Epithelial cell of proximal tubule (primary cell): ENCODE measurements at places on chromosomes 7 and 10.

DNA sequence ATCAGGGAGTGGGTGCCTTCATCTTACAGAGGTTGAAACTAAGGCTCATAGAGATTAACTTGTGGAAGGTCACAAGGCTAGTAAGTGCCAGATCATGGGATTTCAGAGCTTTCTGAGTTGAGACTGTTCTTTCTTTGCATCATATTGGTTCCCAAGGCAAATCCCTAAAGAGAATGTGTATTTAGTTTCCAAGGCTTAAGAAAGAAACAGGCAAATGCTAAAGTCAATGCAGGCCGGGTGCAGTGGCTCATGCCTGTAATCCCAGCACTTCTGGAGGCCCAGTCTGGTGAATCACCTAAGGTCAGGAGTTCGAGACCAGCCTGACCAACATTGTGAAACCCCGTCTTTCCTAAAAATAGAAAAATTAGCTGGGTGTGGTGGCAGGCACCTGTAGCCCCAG lies 19.8 kb downstream of the CDK1 start:
- no peak for DNase-seq

- DNase-seq: no peak
These were observed 34.2 kb upstream of the ZNF716 start for GRCh38 chr7:57415730-57416129.

DNA sequence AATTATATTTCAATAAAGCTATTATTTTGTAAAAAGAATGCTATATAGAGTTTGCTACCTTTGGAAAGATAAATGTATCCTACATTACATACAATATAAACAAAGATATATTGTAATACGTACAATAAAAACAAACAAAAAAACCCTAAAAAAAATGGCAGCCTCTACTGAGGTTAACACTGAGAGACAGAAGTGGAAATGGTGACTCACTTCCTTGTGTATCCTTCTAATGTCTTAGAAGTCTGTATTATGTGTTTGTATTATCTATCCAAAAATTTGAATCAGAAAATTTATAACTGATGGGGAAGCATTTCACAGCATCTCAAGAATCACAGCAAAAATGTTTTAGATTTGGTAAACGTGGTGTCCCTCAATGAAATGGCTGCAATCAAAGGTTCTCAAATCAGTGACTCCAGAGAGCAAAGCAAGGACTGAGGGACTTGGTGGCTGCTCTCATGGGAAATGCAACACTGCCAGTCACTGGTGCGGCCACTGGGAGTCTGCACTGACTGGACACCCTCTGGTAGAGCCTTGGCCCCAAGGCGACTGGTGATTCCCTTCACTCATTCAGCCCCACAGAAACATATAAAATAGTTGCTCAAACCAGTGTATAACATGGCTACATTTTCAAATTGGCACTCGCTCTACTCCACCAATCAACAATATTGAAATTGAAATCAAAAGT lies 53.8 kb downstream of the PANK1 start:
- DNase-seq: peak; percentile 7

- DNase-seq: no peak
These were observed 100.9 kb upstream of the CHST15 start for GRCh38 chr10:124194199-124194824.

- no peak for DNase-seq
These were observed 4.0 kb upstream of the LEP start for GRCh38 chr7:128236924-128237586.

- no peak for DNase-seq
These were observed 6.8 kb downstream of the MYO1G start for GRCh38 chr7:44971902-44972441.

DNA sequence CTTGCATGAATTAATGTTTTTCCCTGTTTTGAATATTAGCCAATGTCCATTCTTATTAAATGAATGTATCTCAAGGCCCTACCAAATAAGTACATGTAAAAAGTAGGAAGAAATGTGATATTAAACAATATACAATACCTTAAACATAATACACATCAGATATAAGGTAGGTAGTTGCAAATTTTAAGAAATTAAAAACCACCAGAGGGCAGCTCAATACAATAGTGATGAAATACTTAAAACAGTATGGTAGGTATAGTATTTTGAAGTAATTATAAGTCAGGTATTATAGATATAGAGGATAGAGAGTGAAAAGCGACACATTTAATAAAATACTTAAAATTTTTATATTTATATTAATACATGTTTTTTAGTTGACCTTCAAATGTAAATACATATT lies 43.6 kb upstream of the CDK14 start:
- DNase-seq: no peak

DNA sequence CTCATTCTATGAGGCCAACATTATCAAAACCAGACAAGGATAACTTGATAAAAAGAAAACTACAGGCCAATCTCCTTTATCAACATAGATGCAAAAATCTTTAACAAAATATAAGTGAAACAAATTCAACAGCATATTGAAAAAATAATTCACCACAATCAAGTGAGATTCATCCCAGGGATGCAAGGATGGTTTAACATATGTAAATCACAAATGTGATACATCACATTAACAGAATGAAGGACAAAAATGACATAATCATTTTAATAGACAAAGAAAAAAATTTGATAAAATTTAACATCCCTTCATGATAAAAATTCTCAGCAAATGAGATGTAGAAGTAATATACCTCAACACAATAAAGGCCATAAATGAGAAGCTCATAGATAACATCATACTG lies 53.8 kb downstream of the TCAF1 start:
- no peak for DNase-seq

- DNase-seq: no peak
These were observed 10.3 kb downstream of the SEC31B start for GRCh38 chr10:100509241-100509840.

DNA sequence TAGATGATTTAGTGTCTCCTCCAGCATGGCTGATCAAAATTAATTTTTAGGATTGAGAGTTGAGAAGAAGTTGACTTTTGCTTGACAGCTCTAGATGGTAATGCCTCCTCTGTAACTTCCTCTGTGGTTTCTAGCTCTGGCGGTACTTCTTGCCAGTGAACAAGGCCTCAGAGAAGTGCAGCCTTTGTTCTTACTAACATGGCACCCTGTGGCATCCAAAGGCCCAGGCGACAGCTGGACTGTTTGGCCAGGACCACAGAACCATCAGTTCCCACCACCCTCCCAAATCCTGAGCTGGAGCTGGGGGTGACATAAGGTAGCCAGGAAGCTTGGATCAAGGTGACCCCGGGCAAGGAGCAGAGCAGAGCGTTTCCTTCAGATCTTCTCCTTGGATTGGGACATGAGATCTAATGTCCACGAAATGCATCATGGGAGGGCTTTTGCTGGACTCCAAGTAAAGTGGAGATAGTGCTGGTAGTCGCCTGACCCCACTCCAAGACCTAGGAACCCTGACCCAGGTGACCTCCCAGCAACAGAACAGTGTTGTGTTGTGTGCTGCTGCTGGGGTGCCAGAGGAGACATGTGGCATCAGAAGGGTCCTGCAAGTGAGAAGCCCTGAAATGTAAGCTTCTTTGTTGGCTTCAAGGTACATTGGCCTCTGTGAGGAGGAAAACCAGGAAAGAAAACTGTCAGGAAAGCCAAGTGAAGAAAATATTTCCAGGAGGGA lies 41.8 kb downstream of the APBB1IP start:
- no peak for DNase-seq

- no peak for DNase-seq
These were observed 34.7 kb downstream of the RBM17 start for GRCh38 chr10:6123532-6123931.

DNA sequence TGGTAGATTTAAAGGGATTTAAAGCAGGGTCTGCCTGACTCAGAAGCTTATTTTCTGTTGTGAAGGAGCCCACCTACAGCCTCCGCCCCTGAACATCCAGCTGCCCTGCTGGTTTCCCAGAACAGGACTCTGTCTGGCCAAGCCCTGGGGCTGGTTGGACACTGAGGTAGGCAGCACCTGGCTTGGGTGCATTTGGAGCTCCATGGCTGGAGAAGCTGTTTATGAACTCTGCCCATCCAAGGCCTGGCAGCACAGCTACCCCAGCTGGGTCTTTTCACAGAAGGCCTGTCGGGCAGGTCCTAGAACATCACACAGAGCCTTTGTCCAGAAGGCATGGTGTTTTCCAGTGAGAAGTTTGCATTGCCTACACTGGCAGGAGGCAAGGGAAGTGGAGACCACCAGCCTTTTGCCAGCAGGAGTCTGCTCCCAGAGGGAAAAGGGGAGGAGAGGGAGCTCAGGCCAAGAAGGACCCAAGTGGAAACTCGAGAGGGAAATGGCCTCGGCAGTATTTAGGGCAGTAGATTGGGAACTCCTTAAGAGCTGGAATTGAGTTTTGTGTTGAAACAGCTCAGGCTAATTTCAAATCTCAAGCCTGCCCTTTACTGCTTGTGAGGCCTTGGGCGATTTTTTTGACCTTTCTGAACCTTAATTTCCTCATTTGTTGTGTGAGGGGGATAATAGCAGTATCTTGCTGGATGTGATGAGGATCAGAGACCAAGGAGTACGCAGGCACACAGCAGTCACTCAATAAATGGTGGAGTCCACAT lies 12.3 kb upstream of the PDCD4 start:
- DNase-seq: no peak

GRCh38 chr10:79024296-79024695 lies 44.5 kb upstream of the ZMIZ1 start:
- no peak for DNase-seq

GRCh38 chr10:43785252-43785651 lies 136.6 kb upstream of the ZNF32 start:
- no peak for DNase-seq

GRCh38 chr10:34762156-34762555 lies 52.9 kb downstream of the PARD3 start:
- no peak for DNase-seq

GRCh38 chr10:8591640-8592039 lies 537.2 kb downstream of the GATA3 start:
- no peak for DNase-seq

DNA sequence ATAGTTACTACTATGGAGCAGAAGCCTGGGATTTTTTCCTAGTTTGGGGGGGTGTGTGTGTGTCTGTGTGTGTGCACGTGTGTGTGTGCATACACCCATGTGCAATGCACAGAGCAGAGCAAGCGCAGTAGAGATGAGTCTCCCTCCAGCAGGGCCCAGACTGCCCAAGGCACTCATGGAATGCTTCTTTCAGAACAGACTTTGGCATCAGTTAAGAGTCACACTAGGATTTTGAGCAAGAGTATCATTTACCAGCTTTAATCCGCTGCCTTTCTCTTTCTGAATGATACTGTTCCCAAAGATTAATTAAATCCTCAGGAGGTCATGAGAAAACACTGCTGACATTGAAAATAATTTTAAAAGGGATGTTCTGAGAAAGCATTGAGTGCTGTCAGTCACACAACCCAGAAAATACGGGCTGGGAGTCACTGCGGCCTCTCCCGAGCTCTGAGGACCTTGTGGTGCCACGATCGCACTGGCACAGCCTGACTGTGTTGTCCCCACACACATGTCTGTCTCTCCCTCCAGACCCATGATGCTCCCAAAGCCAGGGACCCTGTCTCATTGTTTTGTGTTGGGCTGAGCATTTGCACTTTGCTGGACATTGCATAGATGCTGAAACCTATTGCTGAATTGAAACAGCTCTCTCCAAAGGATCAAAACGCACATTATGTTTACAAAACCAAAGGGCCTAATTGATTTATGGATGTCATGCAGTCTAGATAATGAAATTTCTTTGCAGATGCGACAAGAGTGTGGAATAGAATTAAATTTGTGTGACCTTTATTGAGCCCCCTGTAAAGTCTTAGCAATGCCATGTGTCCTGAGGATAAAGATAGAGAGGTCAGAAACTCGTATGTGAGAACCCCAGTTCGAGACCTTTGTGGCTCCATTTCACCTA lies 54.7 kb upstream of the FIGNL1 start:
- DNase-seq: no peak

DNA sequence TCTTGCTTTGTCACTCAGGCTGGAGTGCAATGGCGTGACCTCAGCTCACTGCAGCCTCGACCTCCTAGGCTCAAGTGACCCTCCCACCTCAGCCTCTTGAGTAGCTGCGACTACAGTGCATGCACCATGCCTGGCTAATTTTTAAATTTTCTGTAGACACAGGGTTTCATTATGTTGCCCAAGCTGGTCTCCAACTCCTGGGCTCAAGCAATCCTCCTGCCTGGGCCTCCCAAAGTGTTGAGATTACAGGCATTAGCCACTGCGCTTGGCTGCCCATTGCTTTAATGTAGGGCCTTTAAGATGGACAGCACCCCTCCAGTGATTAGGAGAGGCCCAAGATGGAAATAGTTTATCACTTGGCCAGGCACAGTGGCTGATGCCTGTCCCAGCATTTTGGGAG lies 39.4 kb downstream of the NIPSNAP2 start:
- DNase-seq: no peak

DNA sequence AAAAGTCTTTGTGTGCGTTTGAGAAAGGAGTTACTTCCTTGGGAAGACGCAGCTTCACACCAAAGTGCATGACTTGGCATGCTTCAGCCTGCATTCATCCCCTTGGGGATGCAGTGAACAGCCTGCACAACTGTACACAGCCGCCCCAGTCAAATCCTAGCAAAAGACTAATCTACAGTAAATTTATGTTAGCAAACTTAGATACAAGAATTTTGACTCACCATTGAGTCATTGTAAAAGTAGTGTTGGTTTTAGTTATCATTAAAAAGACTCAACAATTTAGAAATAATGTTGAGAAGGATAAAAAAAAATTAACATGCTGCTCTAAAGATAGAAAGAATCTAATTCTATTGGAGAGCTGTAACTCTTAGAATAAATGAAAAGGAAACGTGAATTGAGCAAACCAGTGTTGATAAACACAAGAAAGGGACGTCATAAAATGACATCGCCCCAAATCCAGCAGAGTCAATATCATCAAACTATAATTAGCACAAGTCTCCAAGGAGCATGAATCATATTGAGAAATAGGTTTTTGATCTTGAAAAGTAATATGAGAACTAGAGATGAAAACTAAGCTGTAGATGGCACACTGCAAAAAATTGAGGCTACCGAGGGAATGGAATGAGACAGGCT lies 11.9 kb upstream of the OPTN start:
- no peak for DNase-seq

DNA sequence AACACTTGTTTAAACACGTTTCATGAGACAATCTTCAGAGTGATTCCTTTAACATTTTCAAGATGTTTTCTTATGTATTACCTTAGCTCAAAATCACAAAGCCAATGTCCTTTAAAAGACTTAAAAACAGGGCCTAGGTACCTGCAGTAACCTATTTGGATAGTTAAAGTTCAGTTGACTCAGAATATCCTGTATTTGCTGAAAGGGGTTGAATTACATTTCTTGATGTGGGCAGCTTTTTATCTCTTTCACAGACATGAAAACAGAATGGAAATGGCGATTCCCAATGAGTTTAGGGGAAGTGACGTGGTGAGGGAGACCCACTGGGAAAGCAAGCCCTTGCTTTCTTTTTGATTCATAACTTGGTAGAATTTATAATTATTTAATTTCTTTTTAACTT lies 324.4 kb upstream of the AOAH start:
- DNase-seq: no peak

DNA sequence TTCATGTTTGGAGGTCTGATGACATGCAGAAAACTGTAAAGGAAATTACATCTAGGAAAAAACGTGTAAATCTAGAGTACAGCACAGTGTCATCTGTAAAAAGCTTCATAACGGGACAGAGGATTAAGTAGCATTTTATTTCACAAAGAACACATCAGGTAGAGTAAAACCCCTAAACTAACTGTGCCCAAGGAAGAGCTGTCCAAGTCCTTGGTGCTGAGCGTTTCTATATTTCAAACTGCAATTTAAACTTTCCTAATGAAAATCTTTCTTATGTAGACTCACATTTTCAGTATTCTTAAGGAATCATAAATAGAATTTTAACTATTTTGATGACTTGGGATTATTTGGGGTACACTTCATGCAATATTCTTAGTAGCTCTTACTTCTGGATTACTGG lies 646.2 kb downstream of the IPMK start:
- no peak for DNase-seq
